Ammon's horn (tissue), 1 donor: ENCODE measurements at places on chromosomes 12 and 14.

DNA sequence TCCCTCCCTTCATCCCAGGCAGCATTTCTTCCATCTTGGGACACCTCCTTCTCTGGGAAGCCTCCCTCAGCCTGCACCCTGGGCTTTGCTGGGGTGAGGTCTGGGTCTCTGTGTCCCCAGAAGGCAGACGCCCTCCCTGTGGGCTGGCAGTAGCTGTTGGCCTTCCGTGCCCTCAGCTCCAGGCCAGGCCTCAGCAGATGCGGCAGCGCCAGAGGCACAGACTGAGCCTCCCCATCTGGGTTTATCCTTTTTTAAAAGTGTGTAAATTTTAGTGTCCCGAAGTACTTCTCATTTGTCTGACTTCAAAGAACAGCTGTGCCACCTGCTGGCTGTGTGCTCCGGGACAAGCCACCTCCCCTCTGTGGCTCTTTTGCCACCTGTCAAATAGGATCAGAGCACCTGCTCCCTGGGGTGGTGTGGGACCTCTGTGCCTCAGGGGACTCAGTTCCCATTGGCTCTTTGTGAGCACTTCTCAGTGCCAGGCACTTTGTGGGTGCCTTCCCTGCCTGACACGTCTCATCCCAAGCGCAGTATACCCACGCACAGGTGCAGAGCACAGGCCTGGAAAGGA, 11.1 kb downstream of the EXOC3L4 start:
- no peak for DNase-seq

DNA sequence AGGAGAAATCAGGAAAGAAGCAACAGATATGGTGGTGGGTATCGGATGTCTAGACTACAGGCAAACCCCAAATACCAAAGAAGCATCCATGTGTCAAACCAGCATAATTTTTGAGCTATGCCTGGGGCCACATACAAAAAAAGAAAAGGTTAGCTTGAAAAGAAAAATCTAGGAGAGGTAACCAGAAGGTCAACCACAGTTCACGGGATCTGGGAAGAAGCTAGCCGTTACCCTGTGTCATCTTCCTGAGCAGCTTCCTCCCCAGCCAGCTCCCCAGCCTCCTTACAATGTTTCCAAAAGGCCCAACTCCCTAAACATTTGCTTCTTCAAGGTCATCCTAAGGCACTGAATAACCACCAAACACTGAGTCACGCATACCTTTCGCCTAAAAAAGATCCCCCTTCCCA, 3.1 kb downstream of the SINHCAF start:
- no peak for DNase-seq

DNA sequence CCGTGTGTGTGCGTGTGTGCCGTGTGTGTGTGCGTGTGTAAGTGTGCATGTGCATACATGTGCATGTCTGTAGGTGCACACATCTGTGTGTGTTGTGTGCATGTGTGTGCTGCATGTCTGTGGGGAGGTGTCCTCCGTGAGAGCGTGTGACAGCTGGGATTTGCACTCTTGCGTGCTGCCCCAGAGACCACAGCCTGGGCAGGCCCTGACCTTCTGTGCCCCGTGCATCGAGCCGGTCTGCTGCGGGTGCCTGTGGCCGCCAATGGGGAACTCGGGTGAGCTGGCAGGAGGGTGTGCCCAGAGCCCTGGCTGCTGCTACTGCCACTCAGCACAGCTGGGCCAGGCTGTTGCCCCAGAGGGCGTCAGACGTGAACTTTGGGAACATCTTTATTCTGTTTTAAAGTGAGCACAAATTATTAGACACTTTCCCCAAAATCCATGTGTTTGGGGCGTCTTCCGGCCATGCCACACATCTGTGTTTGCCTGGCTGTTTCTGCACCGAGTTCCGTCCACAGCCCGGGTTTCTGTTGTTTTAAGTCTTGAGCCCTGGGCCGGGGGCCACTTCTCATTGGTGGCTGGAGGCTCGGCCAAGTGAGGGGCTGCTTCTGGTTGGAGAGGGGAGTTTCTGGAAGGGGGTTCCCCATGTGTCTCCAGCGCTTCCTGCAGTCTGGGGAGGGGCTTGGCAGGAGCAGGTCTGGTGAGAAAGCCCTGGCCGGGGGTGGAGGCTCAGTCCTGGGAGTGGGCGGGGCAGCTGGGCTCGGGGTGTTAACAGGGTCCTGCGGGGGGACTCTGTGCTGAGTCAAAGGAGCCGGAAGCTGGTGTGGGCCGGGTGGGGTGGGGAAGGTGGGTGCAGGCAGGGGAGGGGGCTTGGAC, 7.6 kb downstream of the CEP170B start:
- no peak for DNase-seq

DNA sequence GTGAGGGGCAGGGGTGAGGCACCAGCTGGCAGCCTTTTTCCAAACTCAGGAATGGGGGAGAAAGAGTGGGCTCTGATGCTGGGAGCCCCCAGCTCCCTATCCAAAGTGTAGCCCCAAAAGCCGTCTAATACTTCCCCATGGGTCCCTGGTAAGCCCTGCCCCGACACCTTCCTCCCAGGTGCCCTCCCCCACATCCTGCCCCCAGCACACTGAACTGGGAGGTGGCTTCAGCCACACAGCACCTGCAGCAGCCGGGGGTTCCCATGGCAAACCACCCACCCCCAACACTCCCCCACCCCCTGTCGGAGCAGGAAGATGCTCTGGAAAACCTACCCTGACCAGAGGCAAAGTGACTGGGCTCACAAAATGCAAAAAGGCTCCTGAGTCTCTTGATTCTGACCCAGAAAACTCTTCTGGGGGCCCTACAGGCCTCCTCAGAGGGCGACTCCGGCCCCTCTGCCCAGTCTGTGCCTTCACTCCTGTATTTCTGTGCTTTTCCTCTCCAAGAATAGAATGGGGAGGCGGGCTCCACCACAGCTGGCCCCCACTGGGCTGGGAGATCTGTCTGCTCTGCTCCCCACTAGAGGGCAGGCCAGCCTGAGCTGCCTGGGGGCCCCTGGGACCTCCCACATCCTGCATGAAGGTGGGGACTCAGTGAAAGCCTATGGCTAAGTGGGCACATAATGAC, 81.6 kb downstream of the ITPK1 start:
- peak; percentile 70 for DNase-seq

GRCh38 chr12:104890476-104891096, 67.5 kb downstream of the SLC41A2 start:
- DNase-seq, result no peak

DNA sequence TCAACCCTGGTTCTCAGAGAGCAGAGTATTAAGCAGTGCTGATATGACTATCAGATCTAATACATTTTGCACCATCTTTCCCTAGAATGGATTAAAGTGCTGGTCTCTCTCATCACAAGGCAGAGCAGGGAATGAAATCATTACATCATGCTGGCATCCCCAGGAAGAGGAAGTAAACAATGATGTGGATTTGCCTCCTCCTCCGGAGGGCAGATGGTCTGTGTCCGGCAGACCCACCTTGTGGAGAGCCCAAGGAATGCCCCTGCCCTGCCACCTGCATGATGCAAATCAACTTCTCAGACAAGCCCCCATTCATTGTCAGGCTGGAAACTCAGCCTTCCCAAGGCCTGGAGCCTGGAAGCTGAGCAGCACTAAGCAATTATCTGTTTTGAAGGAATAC, 1149.1 kb downstream of the VRK1 start:
- DNase-seq, result no peak
